A673 (cell line): ENCODE measurements at places on chromosomes 4 and X.

DNA sequence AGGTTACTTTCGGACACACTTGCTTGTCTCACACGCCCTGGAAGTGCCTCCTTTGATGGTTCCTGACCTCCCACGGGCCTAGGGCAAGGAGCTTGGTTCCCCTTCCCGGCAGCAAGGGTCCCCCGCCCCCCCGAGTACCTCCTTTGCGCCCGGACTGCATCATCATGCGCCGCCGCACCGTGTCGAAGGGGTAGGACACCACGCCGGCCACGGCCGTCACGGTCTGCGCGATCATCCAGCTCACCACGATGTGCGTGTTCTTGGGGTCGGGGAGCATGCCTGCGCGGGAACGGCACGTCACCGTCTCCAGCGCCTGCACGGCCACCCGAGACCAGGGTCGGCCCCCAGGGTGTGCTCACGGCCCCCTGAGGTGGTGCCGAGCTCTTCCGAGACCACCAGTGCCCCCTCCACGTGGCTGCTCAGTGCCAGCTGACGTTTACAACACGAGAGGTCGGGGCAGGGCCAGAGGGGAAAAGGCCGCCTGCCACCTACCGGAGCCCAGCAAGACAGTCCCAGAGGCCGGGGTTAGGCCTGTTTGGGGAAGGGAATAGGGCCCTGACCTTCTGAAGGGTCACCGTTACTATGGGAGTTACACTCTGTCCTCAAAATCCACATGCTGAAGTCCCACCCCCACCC is 4.7 kb downstream of the SLC25A6 start:
- no peak for DNase-seq

DNA sequence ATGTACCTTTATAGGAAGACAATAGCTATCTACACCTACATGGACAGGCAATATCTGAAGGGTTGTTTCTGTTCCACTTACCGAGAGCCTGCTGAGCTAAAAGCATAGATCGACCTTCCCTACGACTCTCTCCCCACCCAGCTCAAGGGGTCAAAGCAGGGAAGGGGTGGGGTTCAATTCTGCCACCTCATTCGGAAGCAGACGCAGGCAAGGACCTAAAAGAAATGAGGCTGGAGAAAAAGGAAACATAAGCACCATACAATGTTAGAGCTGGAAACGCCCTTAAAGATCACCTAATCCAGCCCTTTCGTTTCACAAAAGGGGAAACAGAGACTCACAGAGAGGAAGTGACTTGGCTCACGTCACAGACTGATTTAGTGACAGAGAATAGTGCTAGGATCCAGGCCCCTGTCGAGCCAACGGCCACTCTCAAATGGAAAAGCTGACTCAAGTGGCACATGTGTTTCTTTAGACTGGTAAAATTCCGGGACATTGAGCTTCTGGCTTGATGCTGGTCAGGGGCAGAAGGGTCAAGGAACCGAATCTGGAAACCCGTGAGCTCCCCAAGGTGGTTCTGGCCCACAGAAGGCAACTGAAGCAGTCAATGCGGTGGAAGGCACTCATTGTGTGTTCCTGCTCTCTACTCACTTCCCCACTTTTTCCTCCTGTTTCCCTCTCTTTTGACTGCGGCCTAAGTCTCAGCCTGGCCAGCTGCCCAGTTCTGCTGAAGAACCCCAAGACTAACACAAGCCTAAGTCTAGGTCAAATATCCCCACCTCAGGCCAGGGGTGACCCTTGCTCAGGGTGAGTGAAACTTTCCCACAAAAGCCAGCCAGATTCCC is 7.5 kb downstream of the SEPTIN6 start:
- DNase-seq = peak; percentile 36

DNA sequence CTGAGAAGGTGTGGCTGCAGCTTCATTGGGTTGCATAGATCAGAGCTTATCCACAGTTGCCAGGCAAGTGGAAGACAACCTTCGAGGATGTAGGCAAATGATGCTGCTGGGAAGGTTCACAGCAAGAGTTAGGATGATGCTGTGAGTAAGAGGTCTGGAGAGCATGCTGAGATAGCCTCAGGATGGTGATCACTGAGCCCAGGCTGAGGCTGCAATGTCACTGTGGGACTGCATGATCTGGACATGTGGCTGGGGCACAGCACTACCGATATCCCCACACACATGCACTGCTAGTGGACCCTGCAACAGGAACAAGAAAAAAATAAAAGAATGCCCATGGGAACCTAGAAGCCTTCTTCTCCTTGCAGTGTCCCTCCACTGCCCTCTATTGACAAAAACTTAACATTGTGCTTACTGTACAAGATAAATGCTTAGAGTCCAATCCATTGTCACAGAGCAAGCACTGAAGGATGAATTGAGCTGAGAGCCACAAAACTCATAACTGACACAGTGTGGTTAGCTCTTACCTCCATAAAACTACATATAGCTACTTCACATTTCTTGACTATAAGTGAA is 105.6 kb downstream of the CNKSR2 start:
- DNase-seq = peak; percentile 73

DNA sequence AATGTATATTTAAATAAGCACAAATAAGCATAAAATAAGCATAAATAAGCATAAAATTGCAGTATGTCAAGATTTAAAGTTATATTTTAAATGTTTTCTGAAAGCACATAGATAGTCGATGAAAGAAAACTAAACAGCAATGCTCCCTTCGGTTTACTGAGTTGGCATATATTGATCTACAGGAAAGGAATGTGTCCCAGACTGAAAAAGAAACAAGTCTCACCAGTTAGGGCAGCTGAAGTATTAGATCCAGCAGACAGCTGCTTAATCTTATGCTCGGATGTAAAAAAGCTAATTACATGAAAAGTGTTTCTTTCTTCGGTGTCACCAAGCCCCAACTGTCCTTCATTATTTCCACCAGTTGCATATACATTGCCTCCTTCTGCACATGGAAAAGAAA is 8.7 kb downstream of the RPGR start:
- DNase-seq = no peak

DNA sequence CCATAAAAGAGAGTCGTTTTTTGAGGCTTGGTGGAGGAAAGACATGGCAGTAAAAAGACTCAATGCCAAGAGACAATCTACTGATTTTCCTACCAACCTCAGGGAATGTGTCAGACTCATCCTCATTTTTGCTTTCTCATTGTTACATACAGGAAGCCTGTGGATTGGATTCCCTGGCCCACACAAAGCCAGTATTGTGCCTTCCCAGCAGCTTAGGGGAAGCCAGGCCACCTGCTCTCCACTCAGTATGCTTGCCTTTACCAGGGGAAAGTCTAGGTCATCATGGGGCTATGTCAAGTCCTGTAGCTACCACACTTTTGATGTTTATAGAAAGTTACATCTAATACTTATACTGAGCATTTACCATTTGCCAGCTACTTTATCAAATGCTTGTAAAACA is 11.0 kb downstream of the BMX start:
- no peak for DNase-seq

- DNase-seq = peak; percentile 51
These were observed 11.0 kb downstream of the ARHGAP36 start for GRCh38 chrX:131068945-131069719.

DNA sequence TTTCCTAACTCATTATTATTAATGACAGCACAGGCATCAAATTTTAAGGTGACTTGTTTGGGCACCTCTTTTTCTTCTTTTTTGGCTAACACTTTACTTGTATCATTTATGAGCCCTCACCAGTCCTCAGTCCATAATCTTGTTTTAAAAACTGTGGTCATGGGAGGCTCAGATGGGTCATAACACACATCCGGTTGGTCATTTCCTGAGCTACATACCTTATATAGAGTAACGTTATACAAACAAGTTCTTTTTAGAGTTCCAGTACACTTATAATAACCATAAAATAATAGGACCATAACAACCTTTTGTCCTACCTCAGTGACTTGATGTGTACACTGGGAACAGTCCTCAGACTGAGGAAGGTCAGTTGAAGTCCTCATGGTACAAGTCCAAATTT is 21.1 kb upstream of the PLS3 start:
- no peak for DNase-seq

GRCh38 chr4:158613046-158613445 is 58.6 kb downstream of the C4orf46 start:
- DNase-seq = no peak
